ENCODE measurements at places on chromosomes 4 and X.

GRCh38 chr4:6714954-6715353 is 1.0 kb upstream of the BLOC1S4 start:
- DNase-seq: no peak

DNA sequence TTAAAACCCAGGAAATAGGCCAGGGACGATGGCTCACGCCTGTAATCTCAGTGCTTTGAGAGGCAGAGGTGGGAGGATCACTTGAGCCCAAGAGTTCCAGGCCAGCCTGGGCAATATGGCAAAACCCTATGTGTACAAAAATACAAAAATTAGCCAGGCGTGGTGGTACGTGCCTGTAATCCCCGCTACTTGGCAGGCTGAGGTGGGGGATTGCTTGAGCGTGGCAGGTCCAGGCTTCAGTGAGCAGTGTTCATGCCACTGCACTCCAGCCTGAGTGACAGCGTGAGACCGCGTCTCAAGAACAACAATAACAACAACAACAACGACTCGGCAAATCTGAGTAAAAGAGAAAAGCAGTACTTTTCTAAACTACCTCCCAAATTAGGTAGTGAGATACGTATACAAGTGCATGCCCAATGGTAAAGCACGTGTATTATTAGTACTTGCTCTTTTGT is 13.0 kb upstream of the NDUFC1 start:
- DNase-seq: no peak

GRCh38 chrX:138378876-138379275 is 332.6 kb downstream of the FGF13 start:
- DNase-seq: no peak

- DNase-seq: no peak
These were observed 98.9 kb upstream of the BMP3 start for GRCh38 chr4:80931631-80932081.

GRCh38 chr4:69830560-69831269 is 29.2 kb downstream of the SULT1E1 start:
- no peak for DNase-seq

GRCh38 chr4:37675587-37676290 is 10.4 kb downstream of the RELL1 start:
- no peak for DNase-seq

All from hippocampal formation (tissue), 2 donors.